Frontal cortex (tissue), 4 donors: ENCODE measurements at places on chromosomes 16 and 17. TPM values are rescaled to one million over a fixed set of nuclear protein-coding genes. Genes with fewer than 3 reads are reported as not detected.

ARHGAP44 gene
- 18.3 TPM for total RNA-seq

MT1F gene
- total RNA-seq = 1.2 TPM

SYT17 gene
- 8.2 TPM for total RNA-seq

UMOD gene
- total RNA-seq = not detected

MVD gene
- 66.0 TPM for total RNA-seq

SMARCE1 gene
- 119 TPM for total RNA-seq

TP53TG3C gene
- not detected for total RNA-seq

USP6 gene
- under 0.01 TPM for total RNA-seq

CCL8 gene
- total RNA-seq = not detected

MIEF2 gene
- 34.2 TPM for total RNA-seq

SLC5A11 gene
- total RNA-seq = not detected

SLC9A5 gene
- 0.41 TPM for total RNA-seq

CD300LG gene
- not detected for total RNA-seq

SLC5A2 gene
- 1.2 TPM for total RNA-seq

KRTAP16-1 gene
- not detected for total RNA-seq

HSPB9 gene
- under 0.01 TPM for total RNA-seq

KRT35 gene
- not detected for total RNA-seq

ITGB3 gene
- total RNA-seq = 1.2 TPM

NPW gene
- not detected for total RNA-seq

WFIKKN2 gene
- 3.7 TPM for total RNA-seq

MYCBPAP gene
- total RNA-seq = 0.82 TPM

SLC2A4 gene
- total RNA-seq = under 0.01 TPM

PYY gene
- total RNA-seq = not detected

MAF gene
- total RNA-seq = 15.9 TPM

EPN3 gene
- 0.41 TPM for total RNA-seq

NUDT16L1 gene
- total RNA-seq = 34.6 TPM

HOXB4 gene
- not detected for total RNA-seq

HBQ1 gene
- 6.9 TPM for total RNA-seq

CD2BP2 gene
- total RNA-seq = 38.7 TPM

ADAM11 gene
- 14.7 TPM for total RNA-seq

NPIPA1 gene
- total RNA-seq = 48.9 TPM

RTN4RL1 gene
- total RNA-seq = 20.4 TPM

TBC1D26 gene
- total RNA-seq = 3.3 TPM

FOXN1 gene
- total RNA-seq = not detected

KRTAP4-4 gene
- not detected for total RNA-seq

TBC1D3D gene
- not detected for total RNA-seq

NPIPB13 gene
- total RNA-seq = 1.2 TPM

TACO1 gene
- 6.1 TPM for total RNA-seq

PRR11 gene
- 1.6 TPM for total RNA-seq

LPO gene
- not detected for total RNA-seq

PITPNM3 gene
- total RNA-seq = 10.6 TPM

KCNH6 gene
- total RNA-seq = not detected

CLEC18B gene
- 0.82 TPM for total RNA-seq

MYH8 gene
- total RNA-seq = under 0.01 TPM

CDK10 gene
- total RNA-seq = 30.6 TPM

TM4SF5 gene
- total RNA-seq = not detected

KRTAP1-5 gene
- total RNA-seq = not detected

PNMT gene
- total RNA-seq = 3.7 TPM

MYH2 gene
- not detected for total RNA-seq

RABEP1 gene
- total RNA-seq = 90.9 TPM

ADAD2 gene
- total RNA-seq = not detected

HCRT gene
- total RNA-seq = 0.41 TPM

PERCC1 gene
- total RNA-seq = not detected

RND2 gene
- 4.5 TPM for total RNA-seq

ATP2A3 gene
- 2.4 TPM for total RNA-seq

HOXB5 gene
- not detected for total RNA-seq

HOXB13 gene
- total RNA-seq = not detected

OR4D1 gene
- under 0.01 TPM for total RNA-seq

ABCA9 gene
- total RNA-seq = 5.7 TPM

GPR139 gene
- total RNA-seq = 2.4 TPM
